ENCODE measurements at places on chromosomes 16 and 17.

GRCh38 chr17:74147056-74147835 lies 56.2 kb upstream of the RPL38 start:
- DNase-seq: no peak

GRCh38 chr17:51995797-51996403 lies 162.6 kb downstream of the CA10 start:
- no peak for DNase-seq

DNA sequence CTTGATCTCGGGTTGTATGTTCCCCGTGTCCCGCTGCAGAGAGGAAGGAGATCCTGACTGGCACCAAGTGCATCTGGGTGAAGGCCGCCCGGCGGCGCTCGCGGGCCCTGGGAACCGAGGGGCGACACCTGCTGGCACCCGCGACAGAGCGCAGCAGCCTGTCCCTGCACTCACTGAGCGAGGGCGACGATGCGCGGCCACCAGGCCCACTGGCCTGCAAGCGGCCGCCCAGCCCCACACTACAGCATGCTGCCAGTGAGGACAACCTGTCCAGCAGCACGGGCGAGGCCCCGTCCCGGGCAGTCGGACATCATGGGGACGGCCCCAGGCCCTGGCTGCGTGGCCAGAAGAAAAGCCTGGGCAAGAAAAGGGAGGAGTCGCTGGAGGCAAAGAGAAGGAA lies 7.5 kb downstream of the BTBD17 start:
- no peak for DNase-seq

- no peak for DNase-seq
Measured at GRCh38 chr16:58419241-58419990, 27.1 kb downstream of the GINS3 start.

DNA sequence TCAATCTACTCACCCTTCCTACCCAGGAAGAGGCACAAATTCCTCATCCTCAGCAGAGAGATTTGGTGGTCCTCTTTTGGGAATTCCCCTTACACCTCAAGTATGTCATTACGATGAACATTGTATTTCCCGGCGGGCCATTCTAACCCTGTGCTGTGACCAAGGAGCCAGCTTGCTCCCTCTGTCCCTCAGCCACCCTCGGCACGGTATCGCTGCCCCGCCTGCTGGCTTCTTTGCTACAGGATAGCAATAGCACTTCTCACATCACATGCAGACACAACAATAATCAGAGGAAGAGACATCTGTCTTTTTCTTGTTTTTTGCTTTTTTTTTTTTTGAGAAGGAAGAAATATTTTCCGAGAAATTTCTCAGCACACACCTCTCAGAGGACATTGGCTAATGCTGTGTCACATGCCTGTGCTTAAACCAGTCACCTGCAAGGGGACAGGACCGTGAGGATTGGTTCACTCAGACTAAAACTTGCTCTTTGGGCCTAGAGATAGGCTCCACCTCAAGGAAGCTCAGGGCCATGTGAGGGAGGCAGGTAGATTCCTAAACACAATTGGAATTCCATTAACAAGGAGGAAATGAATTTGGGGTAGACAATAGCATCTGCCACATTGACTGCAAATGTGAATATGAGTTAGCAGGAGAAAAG lies 41.2 kb downstream of the TMC5 start:
- no peak for DNase-seq

DNA sequence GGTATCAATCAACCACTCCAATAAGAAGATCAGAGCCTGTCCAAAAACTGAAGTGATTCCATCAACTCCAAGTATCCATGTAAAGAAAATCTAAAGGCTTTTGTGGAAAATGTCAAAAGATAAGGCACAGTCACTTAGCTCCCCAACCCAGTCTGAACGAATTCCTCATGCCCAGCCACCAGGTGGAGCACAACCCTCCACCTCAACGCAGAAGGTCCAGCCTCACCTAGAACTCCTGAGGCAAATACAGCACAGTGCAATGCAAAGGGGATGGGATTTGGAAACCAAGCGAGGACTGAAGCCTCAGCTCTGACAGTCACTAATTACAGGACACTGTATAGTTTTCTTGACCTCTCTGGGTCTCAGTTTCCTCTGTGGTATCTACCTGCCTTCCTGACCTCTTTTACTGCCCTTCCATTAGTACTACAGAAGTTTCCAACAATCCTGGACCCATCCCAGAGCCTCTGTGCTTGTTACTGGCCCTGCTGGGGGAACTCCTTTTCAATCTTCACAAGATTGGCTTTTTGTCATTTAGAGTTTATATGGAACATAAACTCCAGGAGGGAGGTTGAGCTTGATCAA lies 2.0 kb downstream of the NCBP3 start:
- DNase-seq: no peak

DNA sequence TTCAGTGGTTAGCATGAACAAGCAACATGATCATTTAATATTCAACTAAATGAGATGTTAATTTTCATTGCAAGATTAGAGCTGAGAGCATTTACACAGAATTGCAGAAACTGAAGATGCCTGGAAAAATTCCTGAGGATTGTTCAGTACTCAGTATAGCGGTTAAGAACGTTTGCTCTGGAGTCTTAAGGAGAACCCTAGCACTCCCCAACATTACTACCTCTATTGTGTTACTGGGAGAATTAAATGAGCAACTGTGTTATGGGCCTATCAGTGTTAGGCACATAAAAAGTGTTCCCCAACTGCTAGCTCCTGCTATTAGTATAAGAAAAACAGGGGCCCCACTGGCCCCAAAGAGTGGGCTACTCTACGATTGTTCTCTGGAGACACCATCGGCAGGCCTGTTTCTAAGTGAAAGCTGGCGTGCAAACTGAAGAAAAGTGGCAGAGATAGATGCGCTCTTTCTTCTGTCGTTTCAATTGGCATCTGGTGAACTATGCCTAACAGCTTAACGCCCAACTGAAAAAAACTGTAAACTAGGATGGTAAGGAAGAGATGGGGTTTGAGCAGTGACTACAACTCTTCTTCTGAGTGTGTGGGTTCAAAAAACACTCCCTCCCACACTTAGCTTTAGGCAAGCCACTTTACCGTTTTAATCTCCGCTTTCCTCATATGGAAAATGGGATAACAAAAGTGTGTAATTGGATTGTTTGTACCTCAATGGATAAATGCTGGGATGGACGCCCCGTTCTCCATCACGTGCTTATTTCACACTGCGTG lies 1.3 kb downstream of the CDR2 start:
- DNase-seq: no peak

GRCh38 chr17:74475189-74475588 lies 8.8 kb downstream of the CD300A start:
- DNase-seq: no peak

- no peak for DNase-seq
Measured at GRCh38 chr17:10337976-10338375, 34.8 kb downstream of the MYH13 start.

- no peak for DNase-seq
Measured at GRCh38 chr16:80113873-80114574, 426.8 kb upstream of the DYNLRB2 start.

- no peak for DNase-seq
Measured at GRCh38 chr17:48625495-48626244, 488 bp downstream of the HOXB9 start.

- no peak for DNase-seq
Measured at GRCh38 chr17:17872547-17873345, 36.0 kb upstream of the SREBF1 start.

DNA sequence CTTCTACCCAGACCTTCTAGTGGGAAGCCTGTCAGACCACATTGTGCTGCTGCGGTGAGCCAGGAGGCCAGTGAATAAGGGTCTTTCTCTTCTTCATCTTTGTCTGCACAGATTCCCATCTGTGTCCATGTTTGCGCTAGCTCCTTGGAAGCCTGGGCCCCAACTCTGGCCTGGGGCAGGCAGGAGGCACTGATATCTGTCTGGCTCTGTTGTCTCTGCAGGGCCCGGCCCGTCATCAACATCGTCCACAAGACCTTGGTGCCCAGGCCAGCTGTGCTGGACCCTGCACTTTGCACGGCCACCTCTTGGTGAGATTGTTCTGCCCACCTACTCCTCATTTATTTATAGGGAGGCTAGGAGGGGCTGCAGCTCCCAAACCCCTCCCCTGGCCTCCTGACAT lies 18.3 kb downstream of the ITGA3 start:
- DNase-seq: no peak

- no peak for DNase-seq
Measured at GRCh38 chr17:58615768-58616659, 75.8 kb downstream of the TEX14 start.

Data from midbrain (tissue), 1 donor.